ENCODE measurements at places on chromosomes 5 and 9.
A peak's percentile ranks its signal among the peaks of the same experiment; 100 is the strongest.

- no peak for DNase-seq
Measured at GRCh38 chr9:121295662-121296191, 27.8 kb downstream of the GSN start.

DNA sequence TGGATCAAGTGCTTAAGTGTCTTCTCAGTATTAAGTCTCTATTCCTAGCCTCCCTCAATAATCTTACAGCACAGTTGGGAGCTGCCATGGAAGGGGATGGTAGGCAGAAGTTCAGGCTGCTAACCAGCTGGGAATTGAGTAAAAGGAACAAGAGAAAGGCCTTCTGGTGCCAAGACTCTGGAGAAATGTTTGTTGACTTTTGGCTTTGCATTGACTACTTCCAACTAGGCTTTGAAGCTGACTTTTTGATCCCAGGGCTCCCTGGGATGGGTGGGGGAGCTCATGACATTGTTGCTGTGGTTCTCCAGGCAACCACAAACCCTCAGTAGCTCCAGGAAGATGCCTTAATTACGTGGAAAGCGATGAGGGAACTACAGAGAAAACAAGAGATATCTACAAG is 85.2 kb upstream of the HTR4 start:
- no peak for DNase-seq

- no peak for DNase-seq
Measured at GRCh38 chr9:8809741-8810140, 1010.2 kb upstream of the DMAC1 start.

DNA sequence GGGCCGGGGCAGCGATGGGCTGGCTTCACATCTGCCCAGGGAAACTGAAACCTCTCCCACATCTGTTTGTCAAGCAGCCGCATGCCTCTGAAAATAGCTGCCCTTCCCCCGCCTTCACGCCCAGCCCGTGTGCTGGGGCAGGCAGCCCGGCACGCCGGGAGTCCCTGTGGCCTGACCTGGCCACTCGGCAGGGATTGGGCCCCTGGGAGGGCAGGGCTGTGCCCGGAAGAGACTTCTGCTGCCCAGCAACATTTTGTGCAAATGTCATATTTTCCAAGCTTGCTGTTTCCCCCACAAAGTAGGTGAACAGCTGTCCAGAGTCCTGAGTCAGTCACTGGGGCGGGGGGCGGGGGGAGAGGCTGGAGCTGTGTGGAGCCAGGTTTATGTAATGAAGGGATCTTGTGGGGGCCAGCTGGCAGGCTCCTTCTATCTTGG is 8.2 kb downstream of the COL27A1 start:
- DNase-seq: no peak

- DNase-seq: no peak
Measured at GRCh38 chr5:145198525-145199260, 636.4 kb downstream of the PRELID2 start.

- DNase-seq: no peak
Measured at GRCh38 chr5:154371687-154372086, 74.1 kb upstream of the SAP30L start.

GRCh38 chr9:109726119-109726518 is 53.9 kb upstream of the PALM2AKAP2 start:
- no peak for DNase-seq

GRCh38 chr9:118522093-118523028 is 818.2 kb downstream of the TLR4 start:
- DNase-seq: peak; percentile 47

DNA sequence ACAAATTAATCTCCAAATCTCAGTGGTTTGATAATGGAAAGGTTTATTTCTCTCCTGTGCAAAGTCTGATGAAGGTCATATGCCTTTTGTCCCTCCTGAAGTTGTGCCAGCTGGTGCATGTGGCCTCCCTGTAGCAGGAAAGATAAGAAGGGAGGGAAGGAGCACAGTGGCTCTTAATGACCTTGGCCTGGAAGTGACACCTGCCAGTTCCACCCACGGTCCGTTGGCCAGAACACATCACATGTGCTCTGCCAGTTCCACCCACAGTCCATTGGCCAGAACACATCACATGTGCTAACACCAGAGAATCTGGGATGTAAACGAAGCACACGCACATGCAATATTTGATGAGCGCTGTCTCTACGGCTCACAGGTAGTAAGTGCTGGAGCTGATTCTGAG is 130.9 kb downstream of the DOCK2 start:
- peak; percentile 7 for DNase-seq

DNA sequence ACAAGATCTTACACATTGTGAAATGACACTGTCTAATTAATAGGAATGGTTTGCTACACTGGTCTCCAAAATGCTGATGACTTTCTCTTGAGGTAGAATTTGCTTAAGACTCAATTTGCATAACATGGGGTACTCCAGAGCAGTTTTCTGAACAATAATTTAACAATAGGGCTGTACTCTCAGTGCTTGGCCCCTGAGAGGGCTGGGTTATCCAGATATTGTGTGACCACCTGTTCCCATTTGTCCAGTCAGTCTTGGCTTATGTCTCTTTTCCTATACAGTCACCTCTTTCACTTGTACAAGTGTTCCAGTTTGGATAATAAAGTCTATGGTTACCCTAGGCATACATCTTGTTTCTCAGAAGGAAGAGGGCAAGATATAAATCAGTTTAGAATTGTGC is 17.9 kb downstream of the ZSWIM6 start:
- DNase-seq: no peak

- no peak for DNase-seq
Measured at GRCh38 chr9:86458191-86458855, 104.1 kb upstream of the TUT7 start.

DNA sequence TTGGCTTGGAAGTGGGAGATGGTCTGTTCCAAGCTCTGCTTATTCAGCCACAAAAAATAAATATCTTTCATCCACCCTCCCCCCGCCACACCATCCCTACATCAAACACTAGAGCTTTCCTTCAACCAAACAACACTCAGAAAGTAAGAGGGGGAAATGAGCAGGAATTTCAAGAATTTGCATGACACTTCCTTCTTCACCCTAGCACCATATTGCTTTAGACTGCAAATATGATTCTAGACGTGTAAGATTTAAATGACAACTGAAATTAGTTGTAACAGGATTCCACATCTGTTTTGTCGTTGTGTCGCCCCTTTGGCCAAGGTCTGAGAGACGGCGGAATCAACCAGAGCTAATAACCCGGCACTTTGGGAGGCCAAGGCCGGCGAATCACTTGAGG is 88.5 kb downstream of the NDFIP1 start:
- DNase-seq: no peak

GRCh38 chr5:135181653-135182052 is 147.6 kb upstream of the PITX1 start:
- no peak for DNase-seq

DNA sequence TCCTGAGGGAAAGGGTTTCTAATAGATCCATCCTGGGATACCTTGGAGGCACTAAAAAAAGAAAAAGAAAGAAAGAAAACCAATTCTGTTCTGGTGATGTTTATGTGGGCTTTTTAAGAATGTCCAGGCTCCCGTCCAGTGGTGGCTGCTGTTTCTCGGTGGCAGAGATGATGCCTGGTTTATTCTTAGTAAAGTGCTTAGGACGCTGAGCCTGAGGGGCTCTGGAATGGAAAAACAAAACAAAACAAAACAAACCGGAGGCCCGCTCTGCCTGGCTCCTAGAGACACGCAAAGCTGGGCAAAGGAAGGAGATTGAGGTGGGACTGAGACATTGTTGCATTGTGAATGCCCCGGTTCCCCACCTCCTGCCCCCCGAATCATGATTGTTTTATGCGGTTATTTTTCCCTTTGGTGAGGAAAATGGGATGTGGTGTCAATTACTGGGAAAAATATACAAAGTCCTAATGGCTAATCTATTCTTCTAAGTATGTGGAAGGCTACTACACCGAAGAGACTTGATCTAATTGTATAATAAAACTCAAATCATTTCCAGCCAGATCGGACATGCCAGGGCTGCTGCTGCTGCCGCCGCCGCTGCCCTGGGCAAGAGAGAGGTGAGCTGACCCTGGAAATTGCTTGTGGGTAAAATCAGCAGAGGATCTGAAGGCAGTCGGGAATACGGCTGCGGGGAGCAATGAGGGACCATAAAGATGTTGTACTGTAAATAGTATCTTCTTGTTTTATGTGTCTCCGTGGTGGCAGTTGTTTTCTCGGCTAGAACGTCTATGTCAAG is 644.9 kb downstream of the CCDC171 start:
- no peak for DNase-seq

DNA sequence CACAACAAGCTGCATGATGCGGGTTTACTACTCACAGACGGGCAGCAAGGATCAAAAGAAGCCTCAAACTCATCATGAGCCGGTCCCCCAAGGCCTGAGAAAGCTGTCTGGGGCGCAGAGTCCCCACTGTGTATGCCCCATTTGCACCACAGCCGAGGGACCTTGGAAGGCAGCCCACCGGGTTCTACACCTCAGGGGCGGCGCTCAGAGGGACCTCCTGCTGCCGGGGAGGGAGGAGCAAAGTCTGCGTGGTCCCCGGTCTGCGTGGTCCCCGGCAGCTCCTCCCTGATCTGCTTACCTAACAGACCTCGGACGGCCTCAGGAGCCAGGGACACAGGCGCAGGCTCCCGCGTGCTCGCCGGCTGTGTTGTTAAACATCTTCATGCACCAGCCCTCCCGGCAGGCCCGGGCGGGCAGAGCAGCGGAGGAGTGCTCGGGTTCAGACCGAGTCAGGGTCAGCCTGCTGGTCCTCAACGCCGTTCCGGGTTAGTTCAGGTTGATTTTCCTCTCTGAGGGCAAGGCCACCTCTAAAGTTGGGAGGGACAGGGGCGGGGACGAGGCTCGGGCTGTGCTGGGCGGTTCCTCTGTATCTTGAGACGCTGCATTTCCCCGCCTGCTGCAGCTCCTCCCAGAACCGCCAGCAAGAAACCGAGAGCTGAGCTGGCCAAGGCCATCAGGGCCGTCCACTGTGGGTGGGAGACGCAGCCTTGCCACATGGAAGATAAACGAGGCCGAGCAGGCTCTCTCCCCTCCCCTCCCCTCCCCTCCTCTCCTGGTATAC is 74.6 kb downstream of the MRPL36 start:
- DNase-seq: no peak

- no peak for DNase-seq
Measured at GRCh38 chr9:88745276-88746001, 210.5 kb downstream of the NXNL2 start.

DNA sequence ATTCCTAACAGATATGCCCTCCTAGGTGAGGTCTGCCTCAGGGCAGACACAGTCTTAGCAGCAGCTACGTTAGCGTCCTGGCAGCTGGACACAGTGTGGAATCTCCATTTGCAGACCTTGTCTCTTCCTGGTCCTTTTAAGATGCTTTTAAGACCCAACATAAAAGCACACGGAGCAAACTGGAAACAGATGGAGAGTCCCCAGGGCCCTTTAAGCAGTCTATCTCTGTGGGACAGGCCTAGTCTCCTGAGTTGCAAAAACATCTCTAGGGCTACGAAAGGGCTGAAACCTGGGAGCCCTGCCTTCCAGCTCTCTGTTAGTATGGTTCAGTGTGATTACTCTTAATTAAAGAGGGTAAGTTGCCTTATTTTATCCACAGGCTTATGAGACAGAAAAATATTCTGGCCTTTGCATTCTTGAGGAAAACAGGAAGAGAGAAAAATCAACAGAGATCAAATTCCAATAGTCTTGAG is 66.0 kb upstream of the GNA14 start:
- no peak for DNase-seq

GRCh38 chr5:179618923-179619554 is 4.4 kb downstream of the HNRNPH1 start:
- no peak for DNase-seq

DNA sequence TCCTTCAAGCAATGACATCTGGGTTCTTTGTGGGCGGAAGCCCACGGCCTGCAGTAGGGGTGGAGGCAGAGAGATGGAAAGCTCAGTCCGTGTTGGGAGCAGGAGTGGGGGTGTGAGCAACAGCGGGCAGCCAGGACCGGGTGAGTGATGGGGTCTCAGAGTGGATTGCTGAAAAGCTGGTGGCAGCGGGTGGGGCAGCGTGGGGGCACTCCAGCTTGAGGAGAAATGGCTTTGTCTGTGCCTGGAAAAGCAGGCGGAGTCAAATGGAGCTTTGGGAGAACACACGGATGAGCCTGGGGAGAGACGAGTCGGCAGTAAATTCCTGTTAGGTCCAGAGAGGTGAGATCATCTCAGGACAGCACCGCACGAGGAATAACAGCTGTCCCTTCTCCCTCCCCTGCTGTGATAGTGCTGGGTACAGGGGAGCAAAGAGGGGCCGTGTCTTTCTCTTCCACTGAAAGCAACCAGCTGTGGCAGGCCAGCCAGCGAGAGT is 42.1 kb downstream of the CACNA1B start:
- DNase-seq: no peak

DNA sequence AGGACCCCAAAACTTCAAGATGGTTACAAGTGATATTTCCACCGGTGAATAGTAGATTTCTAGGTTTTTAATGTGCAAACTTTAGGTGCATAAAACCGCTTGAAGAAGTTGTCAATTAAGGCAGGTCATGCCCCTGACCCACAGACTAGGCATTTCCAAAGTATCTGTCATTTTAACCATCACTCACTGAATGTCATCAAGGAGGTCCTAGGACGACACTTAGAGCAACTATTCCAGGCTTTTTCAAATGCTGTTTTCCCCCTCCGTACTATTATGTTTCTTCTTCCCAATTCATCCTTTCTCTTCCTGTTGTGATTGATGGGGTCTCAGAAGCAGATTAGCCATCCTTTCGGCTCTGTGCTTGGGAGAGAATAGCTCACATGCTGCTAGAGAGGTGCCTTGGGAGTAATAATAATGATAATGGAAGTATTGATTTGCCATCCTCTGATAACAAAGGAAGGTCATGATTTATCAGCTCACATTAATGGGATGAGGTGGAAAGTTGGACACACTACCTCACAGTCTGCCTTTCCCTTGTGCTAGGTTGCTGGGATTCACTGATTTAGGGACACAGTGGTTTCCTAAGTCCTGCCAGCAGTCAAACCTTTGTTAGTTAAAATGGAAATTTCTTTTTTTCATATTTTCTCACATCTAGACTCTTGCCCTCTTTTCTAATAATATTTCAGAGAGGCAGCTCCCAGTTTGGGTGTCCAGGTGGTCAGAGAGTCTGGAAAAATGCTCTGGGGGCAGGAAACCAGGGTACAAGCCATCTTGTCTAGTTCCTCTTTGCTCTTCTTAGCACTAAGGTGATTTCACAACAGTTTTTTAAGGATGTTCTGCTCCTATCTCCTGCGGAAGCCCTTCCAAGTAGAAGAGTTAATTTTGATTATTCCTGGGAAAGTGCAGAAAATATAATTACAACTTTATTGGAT is 67.0 kb downstream of the PTTG1 start:
- no peak for DNase-seq

DNA sequence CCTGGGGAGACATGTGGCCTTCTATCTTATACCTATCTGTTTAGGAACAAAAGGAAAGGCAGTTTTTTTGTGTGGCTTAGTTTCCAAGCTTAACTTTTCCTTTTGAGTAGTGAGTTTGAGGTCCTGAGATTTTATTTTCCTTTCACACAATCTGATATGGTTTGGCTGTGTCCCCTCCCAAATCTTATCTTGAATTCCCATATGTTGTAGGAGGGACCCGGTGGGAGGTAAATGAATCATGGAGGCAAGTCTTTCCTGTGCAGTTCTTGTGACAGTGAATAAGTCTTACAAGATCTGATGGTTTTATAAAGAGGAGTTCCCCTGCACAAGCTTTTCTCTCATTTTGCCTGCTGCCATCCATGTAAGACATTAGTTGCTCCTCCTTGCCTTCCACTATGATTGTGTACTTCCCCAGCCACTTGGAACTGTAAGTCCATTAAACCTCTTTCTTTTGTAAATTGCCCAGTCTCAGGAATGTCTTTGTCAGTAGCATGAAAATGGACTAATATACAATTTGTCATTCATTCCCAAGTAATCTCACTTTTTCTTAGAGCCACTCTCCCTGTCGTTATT is 4.7 kb upstream of the CLTB start:
- DNase-seq: no peak

- peak; percentile 83 for DNase-seq
Measured at GRCh38 chr5:14581106-14581890, at the start of gene OTULINL. OTULINL (plus strand) TSS chr5:14581792; CDS start chr5:14581895, 103 bp downstream.

- no peak for DNase-seq
Measured at GRCh38 chr9:130266236-130267098, 907 bp downstream of the HMCN2 start.
